CD4-positive, alpha-beta T cell treated with Interleukin-4 for 4 hours (primary cell): ENCODE measurements at places on chromosomes 5 and 9.

GRCh38 chr5:77642738-77643653 lies 4.5 kb upstream of the OTP start:
- DNase-seq: no peak

DNA sequence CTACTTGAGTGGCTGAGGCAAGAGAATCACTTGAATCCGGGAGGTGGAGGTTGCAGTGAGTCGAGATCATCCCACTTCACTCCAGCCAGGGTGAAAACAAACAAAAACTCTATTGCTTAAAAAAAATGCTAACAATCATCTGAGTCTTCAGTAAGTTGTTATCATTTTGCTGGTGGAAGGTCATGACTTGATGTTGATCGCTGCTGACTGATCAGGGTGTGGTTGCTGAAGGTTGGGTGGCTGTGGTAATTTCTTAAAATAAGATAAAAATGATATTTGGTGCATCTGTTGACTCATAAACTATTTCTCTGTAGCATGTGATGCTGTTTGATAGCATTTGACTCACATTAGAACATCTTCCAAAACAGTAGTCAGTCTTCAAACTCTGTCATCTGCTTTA lies 349.4 kb upstream of the PAPPA start:
- no peak for DNase-seq

DNA sequence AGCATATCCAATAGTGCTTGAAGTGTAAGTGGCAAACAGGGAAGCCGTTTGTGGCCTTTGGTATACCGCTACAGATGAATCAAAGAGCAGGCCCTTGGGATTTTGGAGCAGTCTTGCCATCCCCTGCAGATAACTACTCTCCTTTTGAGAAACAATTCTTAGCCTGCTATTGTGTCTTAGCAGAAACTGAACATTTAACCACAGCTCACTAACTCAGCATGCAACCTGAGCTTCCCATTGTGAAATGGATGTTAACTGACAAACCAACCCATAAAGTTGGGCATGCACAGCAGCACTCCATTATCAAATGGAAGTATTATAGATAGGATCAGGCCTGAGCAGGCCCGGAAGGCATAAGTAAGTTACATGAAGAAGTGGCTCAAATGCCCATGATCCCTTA lies 315.3 kb upstream of the PTGER4 start:
- DNase-seq: no peak

DNA sequence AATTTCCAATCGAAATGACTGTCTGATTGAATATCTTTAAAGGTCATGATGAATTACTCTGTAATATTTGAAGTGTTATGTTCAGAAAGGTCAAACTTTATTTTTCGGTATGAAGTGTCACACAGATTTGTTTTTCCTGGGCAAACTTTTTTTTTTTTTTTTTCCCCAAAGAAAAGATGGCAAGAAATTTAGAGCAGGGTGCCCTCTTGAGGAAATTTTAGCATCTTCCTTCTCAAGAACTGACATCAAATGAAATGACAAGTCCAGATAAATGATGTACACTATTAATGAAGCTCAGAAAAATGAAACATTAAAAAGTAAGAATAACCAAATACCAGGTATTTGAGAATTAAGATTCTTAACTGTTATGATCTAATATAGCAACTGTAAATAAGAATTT lies 123.6 kb downstream of the INVS start:
- DNase-seq: no peak

- no peak for DNase-seq
These were observed 29.4 kb downstream of the NUTM2F start for GRCh38 chr9:94298949-94299599.

- no peak for DNase-seq
These were observed 90.9 kb upstream of the COX7C start for GRCh38 chr5:86526811-86527348.

DNA sequence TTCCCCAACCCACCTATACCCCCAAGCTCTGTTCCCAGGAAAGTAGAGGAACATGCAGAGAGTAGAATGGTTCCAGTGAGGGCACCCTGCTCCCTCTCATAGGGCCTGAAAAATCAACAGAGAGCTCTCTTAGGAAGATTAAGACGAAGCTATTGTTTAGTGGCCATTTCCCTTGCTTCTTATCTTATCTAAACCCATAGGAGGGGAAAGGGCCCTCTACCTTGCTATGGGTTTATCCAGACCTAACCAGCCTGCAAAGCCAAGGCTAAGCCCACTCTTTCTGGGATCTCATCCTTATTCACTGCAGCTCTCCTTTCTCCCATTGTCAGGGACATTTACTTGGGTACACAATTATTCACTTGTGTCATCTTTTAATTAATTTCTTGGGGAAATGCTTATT lies 39.3 kb upstream of the HK3 start:
- no peak for DNase-seq

DNA sequence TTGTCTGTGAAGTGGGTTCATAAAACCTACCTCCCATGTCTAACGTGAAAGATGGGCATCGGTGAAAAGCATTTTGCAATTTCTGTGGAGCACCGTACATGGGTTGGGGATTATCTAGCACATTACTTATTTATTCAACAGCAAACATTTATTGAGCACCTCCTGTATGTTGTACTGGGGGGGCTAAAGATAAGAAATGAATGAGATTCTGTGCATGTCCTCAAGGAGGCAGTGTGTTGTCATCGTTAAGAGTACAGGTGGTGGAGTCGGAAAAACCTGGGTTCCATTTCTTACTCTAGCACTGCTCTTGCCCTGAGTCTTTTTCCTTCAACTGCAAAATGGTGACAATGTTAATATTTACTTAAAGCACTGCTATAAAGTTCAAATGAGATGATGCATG lies 30.4 kb upstream of the DENND1A start:
- no peak for DNase-seq

- DNase-seq: no peak
These were observed 26.0 kb upstream of the LPAR1 start for GRCh38 chr9:111064160-111064837.

DNA sequence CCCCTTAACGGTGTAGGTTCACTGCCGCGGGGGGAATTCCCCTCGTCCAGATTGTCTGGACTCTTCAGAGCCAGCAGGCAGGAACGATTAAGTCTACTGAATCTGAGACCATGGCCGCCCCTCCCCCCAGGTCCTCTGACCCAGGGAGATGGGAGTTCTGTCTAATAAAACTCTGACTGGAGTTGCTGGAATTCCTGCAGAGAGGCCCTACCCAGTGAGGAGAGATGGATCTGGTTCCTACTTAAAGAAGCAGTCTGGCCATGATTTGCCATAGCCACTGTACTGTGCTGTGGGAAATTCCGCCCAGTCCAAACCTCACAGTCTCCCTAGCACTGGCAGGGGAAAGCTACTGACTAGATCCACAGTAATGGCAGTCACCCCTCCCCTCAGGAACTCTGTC lies 237.7 kb upstream of the RASA1 start:
- DNase-seq: no peak

- no peak for DNase-seq
These were observed 153.7 kb downstream of the INSYN2B start for GRCh38 chr5:169826618-169827017.

DNA sequence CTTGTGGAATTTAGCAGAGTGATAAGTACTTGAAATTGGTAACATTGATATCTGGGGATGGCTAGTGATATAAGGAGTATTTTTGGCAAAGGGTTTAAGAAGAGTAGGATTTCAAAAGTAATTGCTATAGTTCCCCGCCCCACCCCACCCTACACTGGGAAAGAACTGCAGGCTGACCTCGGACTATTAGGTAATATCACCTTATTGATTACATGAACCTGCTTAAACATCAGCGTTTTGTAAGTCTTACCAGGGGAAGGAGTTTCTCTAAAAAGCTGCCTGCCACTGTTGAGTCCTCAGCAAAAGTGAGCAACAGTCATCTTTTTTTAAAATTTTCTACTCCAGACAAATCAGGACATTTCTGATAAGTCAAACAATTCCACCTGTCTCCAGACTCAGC lies 337.3 kb downstream of the DTWD2 start:
- no peak for DNase-seq

DNA sequence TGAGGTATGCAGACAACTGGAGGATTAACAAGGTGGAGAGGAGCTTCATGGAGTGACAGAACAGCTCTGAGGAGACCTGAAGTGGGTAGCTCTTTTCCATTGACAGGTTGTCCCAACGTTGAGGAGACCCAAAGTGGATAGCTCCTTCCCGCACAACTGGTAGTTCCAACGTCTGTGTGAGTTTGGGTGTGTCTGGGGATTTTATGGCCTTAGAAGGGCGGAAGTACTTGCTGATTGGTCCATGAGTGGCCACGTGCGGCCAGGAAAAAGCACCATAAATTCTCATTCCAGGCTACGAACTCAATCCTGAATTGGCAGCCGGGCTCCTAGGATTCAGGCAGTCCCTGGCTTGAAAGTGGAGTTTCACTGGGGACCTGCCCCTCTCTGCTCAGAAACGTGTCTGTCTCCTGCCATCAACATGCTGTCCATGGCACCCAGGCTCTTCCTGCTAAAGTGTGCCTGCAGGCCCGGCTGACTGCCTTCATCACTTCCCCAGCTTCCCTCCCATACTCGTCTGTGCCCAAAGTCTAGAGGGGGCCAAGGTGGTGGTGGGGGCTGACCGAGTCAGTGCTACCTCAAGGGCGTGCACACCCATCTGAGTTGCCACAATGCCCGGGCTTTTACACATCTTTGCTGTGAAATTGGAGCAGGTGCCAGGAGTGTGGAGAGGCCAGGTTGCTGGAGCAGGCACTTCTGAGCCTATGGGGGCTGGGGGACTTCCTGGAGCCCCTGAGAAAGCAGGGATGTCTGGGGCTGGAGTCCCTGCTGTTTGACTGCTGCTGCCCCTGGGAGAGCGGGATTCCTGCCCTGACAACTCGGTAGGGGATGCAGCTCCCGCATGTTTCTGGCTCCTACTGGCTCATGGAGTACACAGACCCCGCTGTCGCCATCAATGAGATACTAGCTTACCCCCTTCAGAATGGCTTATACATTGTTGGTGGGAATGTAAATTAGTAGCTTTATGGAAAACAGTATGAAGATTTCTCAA lies 2034.6 kb upstream of the ACO1 start:
- no peak for DNase-seq

- DNase-seq: no peak
These were observed 620.7 kb upstream of the ARRDC3 start for GRCh38 chr5:92003806-92004205.

GRCh38 chr5:134403951-134404350 lies 7.7 kb downstream of the CDKN2AIPNL start:
- no peak for DNase-seq

DNA sequence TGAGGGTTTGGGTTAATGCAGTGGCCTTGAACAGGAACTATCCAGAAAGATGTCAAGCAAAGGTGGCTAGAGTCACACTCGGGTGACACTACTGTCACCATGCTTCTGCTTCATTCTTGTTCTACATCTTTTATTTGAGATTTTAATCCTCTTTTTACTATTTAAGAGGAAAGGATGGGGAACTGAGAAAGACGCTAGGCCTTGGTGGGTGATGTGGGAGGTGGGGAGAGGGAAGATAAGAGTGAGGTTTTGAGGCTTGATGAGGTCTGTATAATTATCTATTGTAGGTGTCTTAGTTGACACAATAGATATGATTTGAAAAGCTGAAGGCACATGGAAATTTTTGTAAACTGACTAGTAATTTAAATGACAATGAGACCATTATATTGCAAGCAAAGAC lies 3.5 kb upstream of the BASP1 start:
- DNase-seq: no peak

- no peak for DNase-seq
These were observed 49.8 kb downstream of the SGCD start for GRCh38 chr5:156376751-156377150.

GRCh38 chr9:38361473-38361850 lies 31.0 kb upstream of the ALDH1B1 start:
- DNase-seq: no peak

- DNase-seq: no peak
These were observed 87.9 kb downstream of the SLC1A3 start for GRCh38 chr5:36694351-36694750.

DNA sequence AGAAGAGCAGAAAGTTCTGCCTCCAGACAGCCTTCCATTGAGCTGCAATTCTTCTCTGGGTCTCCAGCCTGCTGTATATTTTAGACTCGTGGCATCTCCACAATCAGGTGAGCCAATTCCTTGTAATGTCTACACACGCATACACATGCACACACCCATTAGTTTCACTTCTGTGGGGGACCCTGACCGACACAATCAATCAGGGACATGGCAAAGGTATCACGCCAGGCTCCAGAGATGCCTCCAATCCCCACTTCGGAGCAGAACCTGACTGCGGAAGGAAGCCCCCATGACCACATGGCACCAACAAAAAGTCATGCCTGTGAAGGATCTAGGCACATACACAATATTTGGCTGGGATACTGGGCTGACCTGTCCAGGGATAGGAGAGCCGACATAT lies 21.4 kb downstream of the SEMA4D start:
- no peak for DNase-seq

- DNase-seq: no peak
These were observed 10.5 kb upstream of the PLEKHG4B start for GRCh38 chr5:81391-82021.

- DNase-seq: no peak
These were observed 197.0 kb downstream of the DRD1 start for GRCh38 chr5:175246889-175247520.

GRCh38 chr5:134736173-134736812 lies 2.1 kb upstream of the CAMLG start:
- no peak for DNase-seq

GRCh38 chr5:143472576-143472975 lies 69.1 kb upstream of the NR3C1 start:
- no peak for DNase-seq

GRCh38 chr9:94210616-94211603 lies 48.2 kb upstream of the ZNF169 start:
- no peak for DNase-seq

DNA sequence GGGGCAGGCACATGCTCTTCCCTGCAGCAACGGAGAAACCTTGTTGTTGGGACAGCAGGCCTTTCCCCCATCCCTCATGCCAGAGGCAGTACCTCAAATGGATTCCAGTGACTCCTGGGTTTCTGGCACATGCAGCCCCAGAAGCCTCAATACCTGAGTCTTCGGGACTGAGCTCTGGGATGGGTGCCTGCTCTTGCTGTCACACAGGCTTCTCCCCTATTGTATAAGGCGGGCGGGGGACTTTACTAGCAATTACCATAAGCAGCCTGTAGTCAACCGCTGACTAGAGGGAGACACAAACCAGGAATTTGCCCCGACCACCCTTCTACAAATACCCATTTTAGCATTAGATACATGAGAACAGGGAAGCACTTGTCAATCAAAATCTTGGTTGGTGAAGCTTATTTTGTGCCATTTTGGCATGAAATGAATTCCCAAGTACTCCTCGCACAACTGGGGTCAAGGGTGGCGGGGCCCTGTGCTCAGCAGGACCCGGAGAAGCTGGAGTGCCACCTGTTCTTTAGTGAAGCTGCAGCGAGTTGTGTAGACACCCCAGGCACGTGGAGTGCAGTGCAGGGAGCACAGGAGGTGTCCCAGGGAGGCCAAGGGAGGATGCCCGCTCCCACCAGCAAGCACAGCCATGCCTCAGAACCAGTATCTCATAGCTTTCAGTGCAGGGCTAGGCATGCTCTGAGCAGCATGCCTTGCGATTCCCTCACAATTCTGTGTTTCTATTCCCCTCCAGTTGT lies 21.2 kb downstream of the S1PR3 start:
- no peak for DNase-seq

GRCh38 chr5:172543484-172544298 lies 89.4 kb upstream of the SH3PXD2B start:
- DNase-seq: no peak
